ENCODE measurements at places on chromosomes 2 and 18.

GRCh38 chr2:37268111-37268510 is 36.7 kb downstream of the NDUFAF7 start:
- DNase-seq, result no peak

GRCh38 chr18:9147440-9148202 is 11.0 kb downstream of the ANKRD12 start:
- DNase-seq, result peak; percentile 16

GRCh38 chr2:135803278-135803677 is 33.7 kb downstream of the LCT start:
- no peak for DNase-seq

GRCh38 chr18:51821610-51822009 is 518.4 kb upstream of the DCC start:
- DNase-seq, result no peak

- no peak for DNase-seq
Measured at GRCh38 chr2:236558036-236558435, 11.6 kb upstream of the ACKR3 start.

Data from SHP77 (cell line).